ENCODE measurements at places on chromosomes 5 and 9. TPM values are rescaled to one million over a fixed set of nuclear protein-coding genes. Genes with fewer than 3 reads are reported as not detected.

TRPM3 gene
- total RNA-seq = not detected

TAS2R1 gene
- total RNA-seq = not detected

DNA sequence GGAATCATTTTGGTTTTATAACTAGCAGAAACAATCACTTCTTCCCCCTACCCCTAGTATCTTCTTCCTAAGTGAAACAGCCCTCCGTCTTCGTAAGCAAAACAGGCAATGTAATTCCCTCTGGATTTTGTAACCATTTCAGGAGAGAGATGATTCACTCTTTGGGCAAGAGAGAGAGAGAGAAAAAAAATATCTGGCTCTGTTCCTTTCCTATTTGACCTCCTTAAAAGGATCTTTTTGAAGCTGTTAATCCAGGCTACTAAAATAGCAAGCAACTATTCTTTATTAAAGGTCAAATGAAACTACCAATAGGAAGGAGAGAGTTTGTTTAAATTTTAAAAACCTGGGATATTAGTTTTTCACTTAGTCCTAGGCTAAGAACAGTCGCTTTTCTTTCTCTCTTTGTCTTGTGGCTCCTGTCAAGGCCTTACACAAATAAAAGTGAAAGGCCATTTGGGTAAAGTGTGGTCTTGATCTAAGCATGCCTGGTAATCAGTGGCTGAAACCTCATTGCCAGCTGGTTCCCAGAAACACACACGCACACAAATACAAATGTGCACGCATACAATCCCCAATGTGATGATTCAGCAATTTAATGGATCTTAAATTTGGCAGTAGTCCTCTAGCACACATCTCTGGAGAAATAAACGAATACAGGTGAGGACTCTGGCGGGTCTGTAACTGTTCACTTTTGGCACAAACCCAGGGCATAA lies 70.2 kb downstream of the PRUNE2 start:
- no peaks in the 10 kb centered on the region for H3K36me3 ChIP-seq
- no peak overlapping the region for H3K4me3 ChIP-seq
- no peak overlapping the region for H3K27ac ChIP-seq

DNA sequence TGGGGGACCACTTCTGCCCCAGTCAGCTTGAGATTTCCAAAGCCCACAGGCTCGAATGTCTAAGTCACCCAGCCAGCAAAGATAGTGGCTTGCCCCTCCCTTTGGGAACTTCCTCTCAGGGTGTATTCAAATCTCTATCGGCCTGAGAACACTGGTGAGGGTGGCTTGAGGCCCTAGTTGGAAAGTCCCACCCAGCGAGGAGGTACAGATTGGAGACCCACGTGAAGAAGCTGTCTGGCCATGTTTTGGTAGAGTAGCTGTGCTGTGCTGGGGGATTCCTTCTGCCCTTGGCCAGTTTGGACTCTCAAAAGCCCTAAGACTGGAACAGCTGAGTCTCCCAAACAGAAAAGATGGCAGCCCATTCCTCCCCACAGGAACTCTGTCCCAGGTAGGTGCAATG lies 172.7 kb upstream of the RIOK2 start:
- H3K4me1 ChIP-seq = no peaks in the 10 kb centered on the region
- H3K36me3 ChIP-seq = peaks cover 1% of the 10 kb centered on the region
- no peak overlapping the region for H3K27ac ChIP-seq

- peaks cover 2% of the 10 kb centered on the region for H3K27me3 ChIP-seq
- no peak for DNase-seq
- no peaks in the 10 kb centered on the region for H3K36me3 ChIP-seq
- H3K4me1 ChIP-seq = peaks cover 6% of the 10 kb centered on the region
- H3K27ac ChIP-seq = no peak overlapping the region
These were observed 62.2 kb downstream of the SNX18 start for GRCh38 chr5:54579591-54580295.

- H3K4me3 ChIP-seq = no peak overlapping the region
- no peak overlapping the region for H3K27ac ChIP-seq
- H3K27me3 ChIP-seq = peaks cover 3% of the 10 kb centered on the region
- no peaks in the 10 kb centered on the region for H3K36me3 ChIP-seq
- H3K4me1 ChIP-seq = no peaks in the 10 kb centered on the region
- DNase-seq = no peak
These were observed 65.3 kb upstream of the CXCL14 start for GRCh38 chr5:135643881-135644766.

GRCh38 chr5:177470759-177471536 lies 2.5 kb downstream of the DBN1 start:
- peaks cover 49% of the 10 kb centered on the region for H3K36me3 ChIP-seq
- H3K27me3 ChIP-seq = no peaks in the 10 kb centered on the region
- peaks cover 41% of the 10 kb centered on the region for H3K4me1 ChIP-seq
- peak; percentile 34 for DNase-seq
- H3K4me3 ChIP-seq = peak overlapping the region; percentile 80

DNA sequence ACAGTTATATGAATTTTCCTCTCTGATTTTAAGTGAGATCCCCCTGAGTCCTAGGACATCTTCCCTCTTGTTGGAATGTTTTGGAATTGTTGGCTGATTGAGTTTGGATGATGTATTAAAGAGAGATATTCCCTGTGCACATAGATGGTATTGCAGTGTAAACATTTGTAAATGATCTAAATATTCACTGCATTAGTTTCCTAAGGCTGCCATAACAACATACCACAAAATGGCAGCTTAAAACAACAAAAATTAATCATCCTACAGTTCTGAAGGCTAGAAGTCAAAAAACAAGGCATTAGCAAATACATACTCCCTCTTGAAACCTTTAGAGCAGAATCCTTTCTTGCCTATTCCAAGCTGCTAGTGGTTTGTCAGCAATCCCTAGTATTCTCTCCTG lies 38.0 kb upstream of the MROH2B start:
- DNase-seq = no peak
- no peaks in the 10 kb centered on the region for H3K4me1 ChIP-seq
- no peak overlapping the region for H3K4me3 ChIP-seq

DNA sequence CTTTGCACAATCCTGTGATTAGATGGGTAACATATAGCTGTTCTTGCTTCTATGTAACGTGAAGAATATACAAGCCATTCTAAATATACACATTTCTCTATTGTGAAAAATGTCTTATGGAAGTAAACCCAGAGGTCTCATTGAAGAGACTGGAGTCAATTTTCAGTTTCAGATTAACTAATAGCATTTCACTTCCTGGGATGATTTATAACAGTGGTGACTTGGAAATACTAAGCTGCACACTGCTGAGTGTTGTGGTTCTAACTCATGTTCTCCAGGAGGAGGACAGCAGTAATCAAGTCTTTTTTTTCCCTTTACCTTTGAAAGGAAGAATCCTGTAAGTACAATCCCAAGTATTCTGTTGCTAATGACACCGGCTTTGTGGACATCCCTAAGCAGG lies 3.3 kb downstream of the CTSL start:
- no peak overlapping the region for H3K27ac ChIP-seq
- H3K36me3 ChIP-seq = no peaks in the 10 kb centered on the region
- no peak overlapping the region for H3K4me3 ChIP-seq

DNA sequence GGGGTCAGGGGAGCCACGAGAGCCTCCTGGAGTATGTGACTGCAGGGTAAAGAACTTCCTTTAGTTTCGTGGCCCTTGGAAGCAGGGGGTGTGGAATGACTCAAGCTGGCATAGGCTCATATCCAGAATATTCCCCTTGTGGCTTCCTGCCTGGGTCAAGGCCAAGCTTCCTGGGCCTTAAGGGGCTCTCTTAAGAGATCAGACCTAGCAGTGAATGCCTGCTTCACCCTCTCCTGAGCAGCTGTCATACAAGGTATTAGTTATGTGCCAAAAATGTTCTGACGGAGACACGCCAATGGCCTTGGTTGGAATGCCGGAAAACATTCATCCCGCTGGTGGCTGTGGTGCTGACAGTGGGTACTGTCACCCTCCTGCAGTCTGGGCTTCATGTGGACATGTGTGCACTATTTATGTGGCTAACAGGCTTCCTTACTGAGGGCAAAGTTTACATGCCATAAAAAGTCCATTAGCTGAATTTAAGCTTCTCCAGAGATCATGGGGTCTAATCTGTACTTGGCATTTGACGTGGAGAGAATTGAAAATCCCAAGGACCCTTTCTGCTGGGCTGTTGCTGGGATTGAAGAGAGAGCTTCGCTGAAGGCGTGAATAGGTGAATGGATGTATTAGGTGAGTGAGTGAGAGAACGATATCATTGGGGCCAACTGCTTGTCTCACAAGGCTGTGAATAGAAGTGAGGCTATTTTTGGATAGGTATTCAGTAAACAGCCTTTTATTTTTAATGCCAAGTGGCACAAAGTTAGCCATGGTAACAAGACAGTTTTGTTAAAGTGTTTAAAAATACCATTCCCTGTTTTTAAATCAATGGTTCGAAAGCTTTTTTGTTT lies 156.8 kb downstream of the MACROH2A1 start:
- no peaks in the 10 kb centered on the region for H3K27me3 ChIP-seq
- no peak overlapping the region for H3K27ac ChIP-seq
- no peaks in the 10 kb centered on the region for H3K36me3 ChIP-seq
- H3K4me1 ChIP-seq = no peaks in the 10 kb centered on the region

DNA sequence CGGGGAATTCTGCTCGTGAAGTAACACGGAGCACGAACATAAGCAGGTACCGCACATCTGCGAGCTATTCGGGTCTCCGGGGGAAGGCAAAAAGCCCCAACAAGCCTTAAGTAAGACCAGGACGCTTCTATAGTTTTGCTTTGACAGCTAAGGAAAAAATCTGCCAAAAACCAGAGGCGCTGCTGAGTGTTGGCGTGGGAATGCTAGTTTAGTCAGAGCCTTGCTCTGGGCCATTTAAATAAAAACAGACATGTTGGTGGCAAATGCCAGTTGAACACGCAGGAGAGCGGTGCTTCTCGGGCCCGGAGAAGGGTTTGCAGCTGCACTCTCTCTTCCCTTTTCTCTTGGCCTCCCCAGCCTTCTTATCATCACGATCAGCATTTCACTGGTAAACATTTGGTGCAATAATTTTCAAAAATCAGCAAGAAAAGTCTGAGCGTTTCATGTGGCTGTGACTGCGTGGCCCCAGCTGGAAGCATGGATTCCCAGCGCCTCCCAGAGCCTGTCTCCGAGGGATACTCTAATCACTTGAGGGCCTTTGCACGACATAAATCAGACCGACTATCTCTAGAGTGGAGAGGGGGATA lies 6.4 kb upstream of the NOTCH1 start:
- H3K27ac ChIP-seq = no peak overlapping the region
- H3K27me3 ChIP-seq = no peaks in the 10 kb centered on the region
- DNase-seq = no peak

DNA sequence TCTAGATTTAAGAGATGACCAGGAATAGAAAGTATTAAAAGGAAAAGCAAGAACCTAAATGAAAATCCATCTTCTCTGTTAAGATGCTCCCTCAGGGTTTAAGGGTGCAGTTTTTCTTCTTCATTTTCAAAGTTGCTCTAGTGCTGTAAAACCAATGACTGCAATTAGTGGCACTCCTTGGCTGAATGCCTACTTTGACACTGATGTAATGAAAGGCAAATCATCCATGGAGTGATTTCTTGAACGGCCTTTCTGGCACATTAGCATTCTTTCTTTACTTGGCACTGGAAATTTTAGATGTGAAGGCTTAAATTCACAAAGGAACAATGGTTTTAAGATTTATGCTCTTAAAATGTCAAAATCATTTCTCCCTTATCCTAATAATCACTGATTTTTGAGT lies 19.3 kb upstream of the ISCA1 start:
- H3K27me3 ChIP-seq = no peaks in the 10 kb centered on the region
- H3K36me3 ChIP-seq = peaks cover 58% of the 10 kb centered on the region
- no peak for DNase-seq
- H3K27ac ChIP-seq = peak overlapping the region; percentile 69

- H3K27me3 ChIP-seq = no peaks in the 10 kb centered on the region
- no peak for DNase-seq
- H3K36me3 ChIP-seq = no peaks in the 10 kb centered on the region
These were observed at the start of gene NDST1 for GRCh38 chr5:150507474-150508276. TSS of gene NDST1 (plus strand) at chr5:150508131. CDS start at chr5:150521255, 13,124 bp downstream.

GRCh38 chr9:137198902-137199283 lies 1.6 kb downstream of the TPRN start:
- H3K4me3 ChIP-seq = peak overlapping the region; percentile 50
- H3K27ac ChIP-seq = no peak overlapping the region
- no peak for DNase-seq
- peaks cover 17% of the 10 kb centered on the region for H3K4me1 ChIP-seq
- no peaks in the 10 kb centered on the region for H3K36me3 ChIP-seq
- H3K27me3 ChIP-seq = no peaks in the 10 kb centered on the region

GRCh38 chr9:86983249-86983619 lies 35.9 kb upstream of the GAS1 start:
- H3K36me3 ChIP-seq = no peaks in the 10 kb centered on the region
- no peak overlapping the region for H3K4me3 ChIP-seq
- H3K27ac ChIP-seq = no peak overlapping the region
- no peaks in the 10 kb centered on the region for H3K4me1 ChIP-seq
- peaks cover 17% of the 10 kb centered on the region for H3K27me3 ChIP-seq
- no peak for DNase-seq

DNA sequence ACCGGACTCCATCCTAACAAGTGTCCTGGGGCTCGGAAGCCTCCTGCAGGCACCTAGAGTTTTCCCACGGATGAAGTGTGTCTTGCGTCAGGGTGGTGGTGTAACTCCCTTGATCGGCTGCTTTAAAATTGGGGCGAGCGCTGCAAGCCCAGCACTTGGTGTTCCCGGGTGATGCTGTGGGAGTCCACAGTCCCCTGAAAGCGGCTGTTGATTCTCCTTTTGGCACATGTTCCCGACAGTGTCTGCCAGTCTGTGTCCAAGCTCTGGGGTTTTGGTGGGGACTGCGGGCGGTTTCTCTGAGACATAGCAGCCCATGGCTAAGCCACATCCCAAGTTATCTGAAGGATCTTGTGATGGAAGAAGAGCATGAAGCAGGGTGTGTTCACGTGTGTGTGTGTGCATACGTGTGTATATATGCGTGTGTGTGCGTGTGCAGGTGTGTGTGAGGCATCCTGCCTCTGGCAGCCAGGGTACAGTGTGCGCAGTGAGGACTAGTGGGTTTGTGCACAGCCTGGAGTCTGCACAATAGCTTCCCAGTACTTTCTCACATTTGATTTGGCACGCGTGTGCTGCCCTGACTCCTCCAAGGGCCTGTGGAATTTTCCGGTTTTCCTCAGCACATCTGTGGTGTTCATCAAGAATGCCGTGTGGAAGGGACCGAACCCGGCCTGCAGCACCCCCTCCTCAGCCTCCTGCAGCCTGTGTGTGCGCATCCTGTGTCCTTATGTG lies 16.9 kb downstream of the SLC25A48 start:
- no peak for DNase-seq
- H3K4me1 ChIP-seq = no peaks in the 10 kb centered on the region
- no peak overlapping the region for H3K4me3 ChIP-seq

DNA sequence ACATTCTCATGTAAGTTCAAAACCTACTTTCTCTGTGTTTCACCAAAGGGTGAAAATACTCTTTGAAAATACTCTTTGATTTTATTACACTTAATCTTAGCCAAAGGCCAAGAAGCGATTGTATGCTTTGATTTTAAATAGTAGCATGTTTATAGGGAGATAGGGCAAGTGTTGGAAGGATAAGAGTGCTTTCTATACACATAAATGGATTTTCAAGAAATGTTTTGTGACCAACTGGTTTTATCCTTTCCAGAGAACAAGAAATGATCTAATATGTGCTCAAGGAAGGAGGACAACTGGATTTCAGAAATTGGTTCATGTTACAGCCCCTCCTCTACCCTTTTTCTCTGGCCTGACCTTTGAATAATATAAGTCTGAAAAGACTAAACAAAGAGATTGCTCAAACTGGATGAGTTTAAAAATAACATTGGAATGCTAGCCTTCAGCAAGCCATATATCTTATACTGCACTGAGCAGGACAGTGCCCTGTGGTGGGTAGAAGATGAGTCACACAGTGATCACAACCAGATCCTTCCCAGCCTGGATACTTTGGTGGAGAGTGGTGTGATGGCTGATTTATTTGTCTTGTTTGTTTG lies 13.1 kb downstream of the PALM2AKAP2 start:
- no peak for DNase-seq
- H3K4me1 ChIP-seq = no peaks in the 10 kb centered on the region
- no peaks in the 10 kb centered on the region for H3K27me3 ChIP-seq
